ENCODE measurements at places on chromosomes 6 and 20.

GRCh38 chr20:38804682-38805501 is 605 bp upstream of the PPP1R16B start:
- DNase-seq, result peak; percentile 68

DNA sequence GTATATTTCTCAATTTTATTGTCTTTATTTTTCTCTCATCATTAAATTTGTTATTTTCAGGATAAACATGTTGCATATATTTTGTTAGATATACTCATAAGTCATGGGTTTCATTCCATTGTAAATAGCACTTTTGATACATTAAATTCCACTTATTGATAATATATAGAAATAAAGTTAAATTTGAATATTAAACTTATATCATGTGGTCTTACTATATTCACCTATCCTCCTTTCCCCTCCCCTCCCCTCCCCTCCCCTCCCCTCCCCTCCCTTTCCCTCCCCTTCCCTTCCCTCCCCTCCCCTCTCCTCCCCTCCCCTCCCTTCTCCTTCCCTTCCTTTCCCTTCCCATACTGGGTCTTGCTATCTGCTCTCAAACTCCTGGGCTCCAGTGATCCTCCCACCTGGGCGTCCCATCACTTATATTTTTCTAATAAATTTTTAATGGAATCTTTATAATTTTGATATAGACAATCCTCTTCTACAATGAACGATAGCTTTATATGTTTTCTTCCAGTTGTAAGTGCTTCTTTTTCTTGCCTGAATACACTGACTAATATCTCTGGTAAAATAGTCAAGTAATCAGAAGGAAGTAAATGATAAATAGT is 692.4 kb downstream of the C6orf118 start:
- no peak for DNase-seq

GRCh38 chr20:23151008-23151703 is 65.0 kb upstream of the CD93 start:
- DNase-seq, result no peak

DNA sequence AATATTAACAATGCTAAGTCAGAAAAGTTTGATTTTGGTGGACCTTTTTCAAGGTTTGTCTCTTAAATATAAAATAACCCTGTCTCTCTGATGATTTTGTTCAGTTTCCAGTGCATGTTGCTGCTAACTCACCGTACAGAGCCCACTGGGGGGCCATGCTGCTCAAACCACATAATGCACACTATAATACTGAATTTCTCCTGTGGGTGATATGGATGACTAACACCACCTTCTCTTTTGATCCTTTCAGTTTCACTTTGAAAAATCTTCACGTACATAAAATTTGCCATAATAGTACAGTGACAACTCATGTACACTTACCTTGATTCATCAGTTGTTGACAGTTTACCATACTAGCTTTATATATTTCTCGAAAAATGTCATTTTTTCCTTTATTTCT is 506.6 kb upstream of the MAN1A1 start:
- no peak for DNase-seq

DNA sequence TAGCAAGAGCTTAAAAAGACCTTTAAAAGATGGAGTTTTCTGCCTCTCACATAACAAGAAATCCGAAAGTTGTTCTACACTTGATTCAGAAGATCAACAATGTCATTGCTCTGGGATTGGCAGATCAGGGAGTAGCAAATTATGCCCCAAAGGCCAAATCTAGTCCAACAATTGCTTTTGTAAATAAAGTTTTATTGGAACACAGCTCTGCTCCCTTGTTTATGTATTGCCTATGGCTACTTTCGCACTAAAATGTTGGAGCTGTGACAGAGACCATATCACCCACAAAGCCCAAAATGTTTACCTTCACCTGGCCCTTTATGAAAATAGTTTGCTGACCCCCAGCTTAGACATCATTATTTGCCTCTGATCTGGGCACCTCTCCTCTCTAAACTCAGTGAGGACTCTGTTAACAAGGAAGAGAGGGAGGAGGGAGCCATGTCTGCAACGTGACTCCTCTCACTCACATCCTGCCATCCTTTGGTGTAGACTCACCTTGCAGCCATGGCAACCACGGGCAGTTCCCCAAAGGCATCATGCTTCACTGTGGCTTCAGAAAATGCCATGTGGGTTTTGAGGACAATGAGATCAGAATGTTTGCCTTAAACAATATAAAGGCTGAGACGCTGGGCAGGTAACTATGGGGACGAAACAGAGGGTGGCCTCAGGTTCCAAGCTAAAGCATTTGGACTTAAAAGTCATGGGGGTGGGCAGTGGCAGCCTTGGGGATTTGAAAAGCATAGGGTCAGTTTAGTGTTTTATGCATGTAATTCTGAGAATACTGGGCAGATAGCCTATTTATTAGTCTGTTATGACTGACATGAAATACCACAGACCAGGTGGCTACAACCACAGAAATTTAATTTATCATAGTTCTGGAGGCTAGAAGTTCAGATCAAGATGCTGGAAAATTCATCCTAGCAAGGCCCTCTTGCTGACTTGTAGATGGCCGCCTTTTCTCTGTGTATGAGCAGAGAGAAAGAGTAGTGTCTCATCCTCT is 149.7 kb upstream of the TNFAIP3 start:
- DNase-seq, result peak; percentile 28

DNA sequence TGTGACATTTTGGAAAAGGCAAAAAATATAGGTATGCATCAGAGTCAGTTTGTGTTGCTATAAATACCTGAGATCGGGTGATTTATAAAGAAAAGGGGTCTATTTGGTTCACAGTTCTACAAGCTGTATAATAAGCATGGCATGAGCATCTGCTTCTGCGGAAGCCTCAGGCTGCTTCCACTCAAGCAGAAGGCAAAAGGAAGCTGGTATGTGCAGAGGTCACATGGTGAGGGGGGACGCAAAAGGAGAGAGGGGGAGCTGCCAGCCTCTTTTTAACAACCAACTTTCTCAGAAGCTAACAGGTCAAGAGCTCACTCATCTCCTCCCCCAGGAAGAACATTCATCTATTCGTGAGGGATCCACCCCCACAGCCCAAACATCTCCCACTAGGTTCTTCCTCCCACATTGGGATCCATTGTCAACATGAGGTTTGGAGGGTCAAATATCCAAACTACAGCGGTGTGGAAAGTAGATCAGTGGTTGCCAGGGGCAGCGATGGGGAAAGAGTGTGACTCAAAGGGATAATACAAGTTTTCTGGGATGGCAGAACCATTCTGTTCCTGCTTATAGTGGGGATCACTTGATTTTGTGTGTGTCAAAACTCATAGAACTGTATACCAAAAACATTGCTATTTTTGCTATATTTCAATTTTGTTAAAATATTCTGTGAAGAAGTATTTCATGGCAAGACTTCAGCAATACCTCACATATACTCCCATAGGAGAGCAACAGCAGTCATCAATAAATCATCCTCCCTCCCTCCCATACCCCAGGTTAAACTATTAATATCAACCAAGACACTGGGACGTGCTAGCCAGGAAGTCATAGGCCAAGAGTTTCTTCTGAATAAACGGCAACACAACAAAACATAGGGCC is 9.9 kb upstream of the FAM50B start:
- no peak for DNase-seq

DNA sequence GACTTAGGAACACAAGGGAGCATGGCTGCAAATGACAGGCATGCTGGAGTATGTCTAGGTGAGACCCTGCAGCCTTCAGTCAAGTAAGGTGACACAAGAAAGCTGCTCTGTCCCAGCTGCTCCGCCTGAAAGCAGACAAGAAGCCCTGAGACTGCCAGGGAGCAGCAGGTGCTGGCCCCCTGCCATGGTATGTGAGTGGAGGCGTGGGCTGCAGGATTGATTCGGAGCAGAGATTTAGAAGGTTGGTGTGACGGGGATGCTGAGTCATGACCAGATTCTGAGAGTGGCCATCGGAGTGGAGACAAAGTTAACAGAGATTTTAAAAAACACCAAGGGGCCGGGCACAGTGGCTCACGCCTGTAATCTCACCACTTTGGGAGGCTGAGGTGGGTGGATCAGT is 17.8 kb downstream of the LRP11 start:
- no peak for DNase-seq

GRCh38 chr6:116515141-116515540 is 3.7 kb downstream of the CALHM5 start:
- DNase-seq, result no peak

DNA sequence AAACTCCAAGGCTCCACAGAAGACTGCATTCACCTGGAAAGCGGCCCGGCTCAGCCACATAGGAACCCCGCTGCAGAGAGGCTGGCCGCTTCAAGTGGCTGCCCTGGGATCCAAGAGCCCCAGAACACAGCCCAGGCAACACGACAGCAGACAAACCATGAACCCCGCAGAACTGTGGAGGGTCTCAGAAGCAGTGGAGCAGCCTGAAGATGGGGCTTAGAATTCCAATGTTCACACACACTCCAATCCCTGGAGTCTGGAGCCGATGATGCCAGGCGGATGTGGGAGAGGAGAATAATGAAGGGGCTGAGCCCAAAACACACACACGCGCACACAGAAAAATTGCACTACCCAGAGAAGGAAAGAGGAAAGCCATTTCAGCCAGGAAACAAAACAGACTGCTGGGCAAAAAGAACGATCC is 52.4 kb downstream of the NINL start:
- DNase-seq, result no peak

GRCh38 chr6:45163952-45164766 is 164.0 kb upstream of the RUNX2 start:
- no peak for DNase-seq

DNA sequence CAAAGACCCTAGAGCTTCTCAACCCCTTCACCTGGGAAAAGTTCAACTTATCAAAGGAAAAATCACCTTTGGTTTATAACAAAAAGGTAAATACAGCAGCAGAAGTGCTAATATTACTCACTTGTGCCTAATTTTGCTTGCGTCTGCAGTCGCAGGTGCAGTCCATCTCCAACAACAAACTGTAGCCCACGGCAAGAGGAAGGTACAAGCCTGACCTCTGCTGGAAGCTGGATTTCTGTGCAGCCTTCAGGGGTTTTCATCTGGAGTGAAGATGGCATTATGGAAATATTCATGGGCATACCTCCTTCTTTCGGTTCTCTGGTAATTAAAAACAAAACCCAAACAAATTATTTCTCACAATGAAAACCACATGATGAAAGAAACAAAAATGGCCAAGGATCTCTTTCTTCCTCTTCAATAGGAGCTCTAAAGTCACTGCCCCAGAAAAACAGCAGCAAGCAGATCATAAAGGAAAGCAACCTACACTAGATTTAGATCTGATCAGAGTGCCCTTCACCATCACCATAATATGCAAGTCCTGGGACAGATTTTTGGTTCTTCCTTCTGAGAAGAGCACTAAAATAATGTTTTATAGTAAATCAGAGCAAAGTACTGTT is 7.8 kb downstream of the UBE3D start:
- no peak for DNase-seq

- DNase-seq, result no peak
Observed at GRCh38 chr6:146650799-146651481, 52.2 kb downstream of the ADGB start.

DNA sequence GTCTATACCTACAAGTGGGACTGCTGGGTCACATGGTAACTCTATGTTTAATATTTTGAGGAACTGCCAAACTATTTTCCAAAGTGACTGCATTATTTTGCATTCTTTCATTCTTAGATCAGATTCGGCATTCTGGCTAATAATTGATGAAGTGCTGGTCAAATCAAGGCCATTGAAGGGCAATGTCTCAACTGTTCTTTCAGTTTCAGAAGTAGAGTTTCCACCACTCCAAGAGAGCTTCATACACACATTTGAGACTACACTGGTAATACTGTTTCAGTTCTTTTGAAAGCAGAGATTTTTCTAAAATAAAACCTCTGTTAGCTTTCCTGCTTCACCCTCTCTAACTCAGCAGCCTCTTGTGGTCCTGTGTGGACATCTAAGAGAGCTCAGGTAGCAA is 154.5 kb downstream of the CFAP61 start:
- no peak for DNase-seq

DNA sequence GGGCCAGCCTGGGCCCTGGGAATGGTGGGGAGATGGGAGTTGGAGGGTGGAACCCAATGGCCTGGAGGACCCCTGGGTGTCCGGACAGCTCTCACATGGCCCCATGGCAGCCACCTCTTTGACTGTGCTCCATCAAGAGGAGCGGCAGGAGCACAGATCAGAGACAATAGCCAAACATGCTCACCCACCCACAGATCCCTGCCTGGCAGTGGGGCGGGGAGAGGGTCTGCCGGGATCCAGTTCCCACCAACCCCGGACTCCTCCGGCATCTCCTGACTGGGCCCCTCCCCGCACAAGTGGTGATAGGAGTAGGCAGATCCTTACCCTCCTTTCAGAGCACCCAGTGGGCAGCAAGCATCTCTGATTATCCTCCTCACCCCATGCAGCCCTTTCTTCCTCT is 31.9 kb upstream of the MRPS18A start:
- no peak for DNase-seq

GRCh38 chr6:159761129-159761872 is 544 bp upstream of the ACAT2 start:
- DNase-seq, result peak; percentile 12

- no peak for DNase-seq
Observed at GRCh38 chr6:5782783-5783547, 223.8 kb downstream of the NRN1 start.

DNA sequence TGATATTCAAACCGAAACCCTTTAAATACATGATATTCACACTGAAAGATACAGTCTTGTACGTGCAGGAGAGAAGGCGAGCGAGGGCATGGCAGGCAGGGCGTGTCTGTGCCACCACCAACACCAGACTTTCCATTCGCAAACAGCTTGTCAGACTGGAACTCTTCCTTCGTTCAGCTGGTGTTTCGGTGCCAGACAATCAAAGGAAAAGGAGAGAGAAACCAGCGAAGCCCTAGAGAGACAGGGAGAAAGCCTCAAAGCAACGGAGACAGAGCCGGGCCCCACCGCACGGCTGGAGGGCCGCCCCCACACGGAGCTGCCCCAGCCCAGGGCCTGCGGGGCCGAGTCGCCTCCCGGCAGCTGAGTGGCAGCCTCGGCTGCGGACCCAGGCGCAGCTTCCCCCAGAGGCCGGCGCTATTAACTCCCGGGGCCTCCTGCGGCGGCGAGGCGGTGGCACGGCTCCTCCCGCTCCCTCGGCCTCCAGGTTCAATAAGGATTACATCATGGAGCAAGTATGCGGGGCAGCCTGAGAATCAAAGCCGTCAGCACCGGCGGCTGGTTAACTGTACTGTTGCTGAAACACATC is 32.1 kb upstream of the NR2E1 start:
- no peak for DNase-seq

DNA sequence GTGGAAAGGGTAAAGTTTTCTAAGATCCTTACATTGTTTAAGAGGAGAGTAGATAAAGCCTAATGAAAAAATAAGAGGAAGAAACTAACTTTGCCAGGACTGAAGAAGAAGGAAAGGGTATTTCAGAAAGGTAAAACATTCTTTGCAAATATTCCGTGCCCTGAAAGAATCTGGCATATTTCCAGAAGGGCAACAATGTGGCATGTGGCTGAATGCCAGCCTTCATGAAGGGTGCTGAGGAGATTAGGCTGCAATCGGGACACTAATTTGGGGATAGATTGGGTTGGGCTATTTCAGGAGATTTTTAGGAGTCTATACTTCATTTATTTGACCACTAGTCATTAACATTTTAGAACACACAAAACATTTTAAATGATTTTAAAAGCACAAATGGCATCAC is 16.2 kb upstream of the UFL1 start:
- no peak for DNase-seq

Data from stimulated activated CD8-positive, alpha-beta memory T cell treated with anti-CD3 and anti-CD28 coated beads, Interleukin-4, amount 100 ng/mL, for 1 hour (primary cell).